ENCODE measurements at places on chromosomes 2 and 18.

DNA sequence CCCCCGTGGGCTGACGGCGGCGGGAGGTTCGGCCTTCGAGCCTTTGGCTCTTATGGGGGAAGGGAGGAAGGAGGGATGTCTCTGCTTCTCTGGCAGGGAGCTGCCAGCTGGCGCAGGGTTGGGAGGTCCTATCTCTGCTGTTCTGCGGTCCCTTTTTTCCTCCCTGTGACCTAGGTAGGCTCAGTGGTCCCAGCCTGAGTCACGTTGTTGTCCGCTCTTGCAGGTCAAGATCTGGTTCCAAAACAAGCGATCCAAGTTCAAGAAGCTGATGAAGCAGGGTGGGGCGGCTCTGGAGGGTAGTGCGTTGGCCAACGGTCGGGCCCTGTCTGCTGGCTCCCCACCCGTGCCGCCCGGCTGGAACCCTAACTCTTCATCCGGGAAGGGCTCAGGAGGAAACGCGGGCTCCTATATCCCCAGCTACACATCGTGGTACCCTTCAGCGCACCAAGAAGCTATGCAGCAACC lies 2.5 kb downstream of the DLX1 start:
- ATAC-seq = no peak

DNA sequence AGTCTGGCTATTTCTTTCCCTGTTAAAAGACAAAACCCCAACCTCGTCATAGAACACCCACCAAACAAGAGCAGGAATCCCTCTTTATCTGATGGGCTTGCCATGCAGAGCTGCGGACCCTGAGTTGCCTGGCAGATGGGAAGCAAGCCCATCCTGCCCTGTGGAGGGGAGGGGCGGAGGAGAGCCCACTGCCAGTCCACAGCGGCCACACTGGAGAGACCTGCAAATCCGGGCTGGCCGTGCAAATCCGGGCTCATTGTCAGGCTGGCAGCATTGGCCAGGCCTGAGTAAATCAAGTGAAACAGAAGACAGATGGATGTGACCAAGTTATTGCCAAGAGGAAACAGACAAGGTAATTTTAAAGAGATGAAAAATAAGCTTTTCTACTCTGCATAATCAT lies 22.0 kb downstream of the MYL12B start:
- ATAC-seq = no peak

- no peak for ATAC-seq
Observed at GRCh38 chr18:28559511-28559910, 382.6 kb upstream of the CDH2 start.

DNA sequence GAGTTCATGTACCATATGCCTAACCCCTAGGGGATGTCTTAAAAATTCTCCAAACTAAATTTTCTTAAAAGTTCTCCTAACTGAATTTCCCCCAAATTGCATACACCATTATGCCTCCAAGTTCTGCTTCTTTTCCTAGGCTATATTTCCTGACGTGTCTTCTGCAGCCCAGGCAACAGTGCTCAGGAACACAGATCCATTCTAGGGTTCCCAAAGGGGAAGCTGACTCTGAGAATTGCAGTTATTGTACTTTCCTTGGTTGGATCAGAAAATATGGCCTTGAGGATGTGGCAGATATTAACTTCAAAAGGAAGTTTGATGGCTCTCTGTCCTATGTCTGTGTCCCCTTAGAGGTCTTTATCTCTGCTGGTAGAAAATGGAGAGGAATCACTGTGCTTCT lies 124.3 kb downstream of the TMEM17 start:
- no peak for ATAC-seq

- ATAC-seq = peak; percentile 87
Observed at GRCh38 chr2:26011990-26012856, 21.7 kb upstream of the RAB10 start.

GRCh38 chr2:96265349-96265839 lies 403 bp downstream of the TMEM127 start:
- peak; percentile 6 for ATAC-seq

GRCh38 chr2:96591054-96591453 lies 47.1 kb downstream of the KANSL3 start:
- no peak for ATAC-seq

DNA sequence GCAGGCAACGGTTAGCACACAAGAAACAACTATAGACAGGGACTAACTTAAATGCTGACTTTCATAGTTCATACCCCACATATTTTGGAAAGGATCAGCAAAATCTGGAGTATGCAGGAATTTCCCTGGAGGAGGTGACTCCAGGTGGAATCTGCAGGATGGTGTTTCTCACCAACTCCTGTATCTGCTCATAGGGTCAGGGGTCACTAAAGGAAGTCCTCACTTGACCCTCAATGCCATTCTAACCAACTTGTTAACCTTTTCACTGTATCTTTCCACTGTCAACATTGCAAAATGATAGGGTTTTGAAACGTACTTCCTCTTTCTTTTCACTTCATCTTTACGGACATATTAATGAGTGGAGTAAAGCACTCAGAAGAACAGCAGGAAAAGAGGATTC lies 207.0 kb upstream of the CXCR4 start:
- ATAC-seq = no peak

- ATAC-seq = peak; percentile 46
Observed at GRCh38 chr2:29894822-29895614, 26.4 kb downstream of the ALK start.

GRCh38 chr2:99382143-99382542 lies 45.0 kb downstream of the EIF5B start:
- no peak for ATAC-seq

- no peak for ATAC-seq
Observed at GRCh38 chr18:75016025-75016717, 192.8 kb downstream of the PTGR3 start.

DNA sequence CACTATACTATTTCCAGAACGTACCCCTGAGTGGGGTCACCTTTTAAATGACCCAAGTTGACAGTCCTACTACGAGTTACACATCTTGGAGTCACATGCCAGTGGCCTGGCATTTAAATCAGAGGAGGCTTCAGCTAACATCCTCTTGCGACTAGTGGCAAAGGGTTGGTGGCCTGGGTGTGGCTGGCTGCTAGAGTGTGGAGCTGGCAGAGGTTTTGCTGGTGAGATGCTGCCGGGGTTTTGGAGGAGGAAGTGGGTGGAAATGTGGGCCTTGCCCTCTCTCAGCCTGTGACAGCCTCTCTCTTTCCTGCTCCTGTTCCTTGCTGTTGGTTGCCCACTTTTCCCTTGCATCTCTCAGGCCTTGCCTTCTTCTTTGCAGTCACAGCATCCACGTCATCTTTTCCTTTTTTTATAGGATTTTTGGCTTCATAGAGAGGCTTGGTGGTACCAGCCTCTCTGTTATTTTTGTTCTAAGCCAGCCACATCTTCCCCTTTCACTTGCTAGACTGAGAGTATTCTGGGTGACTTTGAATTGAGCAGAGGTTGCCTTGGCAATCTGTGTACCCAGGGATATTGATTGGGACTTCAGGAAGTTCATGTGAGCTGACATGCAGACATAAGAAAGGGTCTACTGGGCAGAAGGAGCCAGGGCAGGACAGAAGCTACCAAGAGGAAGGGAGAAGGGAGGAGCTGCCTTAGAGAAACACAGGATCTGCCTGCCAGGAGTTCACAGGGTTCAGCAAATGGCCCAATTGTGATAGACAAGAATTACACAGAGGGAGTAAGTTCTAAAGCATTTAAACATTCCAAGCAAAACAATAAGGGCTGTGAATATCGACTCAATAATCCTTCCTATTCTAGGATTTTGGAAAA lies 55.4 kb downstream of the CDC42EP3 start:
- ATAC-seq = no peak
